ENCODE measurements at places on chromosomes 1 and 21. TPM values are rescaled to one million over a fixed set of nuclear protein-coding genes. Genes with fewer than 3 reads are reported as not detected.

Gene C1orf94
- total RNA-seq, result not detected

Gene TEX38
- total RNA-seq, result not detected

Gene C1orf141
- total RNA-seq, result not detected

Gene ECE1
- total RNA-seq, result 43.3 TPM

Gene SPRR2D
- not detected for total RNA-seq

GRCh38 chr1:81467383-81467782 lies 333.4 kb upstream of the ADGRL2 start:
- no peak for DNase-seq

- peak; percentile 45 for DNase-seq
These were observed 604.7 kb downstream of the PTPRC start for GRCh38 chr1:199243423-199244061.

- no peak for DNase-seq
These were observed 162.5 kb upstream of the JUN start for GRCh38 chr1:58946390-58946789.

DNA sequence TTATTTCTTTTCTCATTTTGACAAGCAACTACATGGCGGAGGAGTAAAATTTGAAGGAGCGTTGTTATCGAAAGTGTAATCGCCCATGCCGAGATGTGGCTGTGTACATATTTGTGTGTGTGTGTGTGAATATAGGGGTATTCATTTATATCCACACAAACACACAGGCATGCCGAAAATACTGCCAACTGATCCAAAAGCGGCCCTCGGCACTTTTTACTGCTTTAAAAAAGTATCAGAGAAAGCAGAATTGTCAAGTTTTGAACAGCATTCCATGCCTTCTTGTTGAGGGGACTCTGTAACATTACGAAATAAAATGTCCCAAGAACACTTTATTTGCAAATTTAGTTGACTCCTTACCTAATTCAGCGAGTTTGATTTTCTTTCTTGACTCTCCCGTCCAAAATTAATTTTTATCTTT lies 1.1 kb downstream of the PBX1 start:
- DNase-seq, result no peak

GRCh38 chr1:25875856-25876692 lies 566 bp upstream of the PAQR7 start:
- no peak for DNase-seq

DNA sequence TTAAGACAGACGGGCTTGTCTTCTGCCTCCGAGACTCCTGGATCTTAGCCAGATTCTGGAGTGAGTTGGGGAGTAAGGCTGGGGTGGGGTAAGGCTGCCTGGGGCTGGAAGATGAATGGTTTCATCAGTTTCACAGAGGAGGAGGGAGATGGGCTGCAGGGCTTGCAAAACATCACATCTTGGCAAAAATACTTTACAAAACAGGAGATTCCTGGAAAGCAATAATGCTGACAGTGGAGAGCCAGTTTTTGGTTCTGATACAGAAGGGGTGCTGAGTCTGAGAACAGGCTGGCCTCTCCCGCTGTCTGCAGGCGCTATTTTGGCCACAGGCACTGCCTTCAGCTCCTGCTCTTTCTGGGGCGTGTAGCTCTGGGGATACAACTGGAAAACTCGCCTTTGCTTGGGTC lies 83.4 kb upstream of the KCNE2 start:
- DNase-seq, result peak; percentile 61

DNA sequence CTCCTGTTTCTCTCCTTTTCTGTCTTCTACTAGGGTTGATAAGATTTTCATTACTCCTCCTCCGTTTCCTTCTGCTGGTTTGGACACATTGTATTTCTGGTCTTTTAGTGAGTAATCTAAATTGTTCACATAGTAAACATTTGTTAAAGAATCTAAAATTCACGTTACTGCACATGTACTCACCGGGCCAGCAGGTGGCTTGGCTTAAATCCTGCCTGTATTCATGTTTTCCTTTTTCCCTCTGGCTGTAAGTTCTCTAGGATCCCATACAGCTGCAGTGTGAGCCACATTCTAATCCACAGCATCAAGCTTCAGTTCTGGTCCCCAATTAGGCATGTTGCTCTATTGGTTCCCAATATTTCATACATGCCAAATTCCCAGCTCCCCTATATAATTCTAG lies 958.3 kb downstream of the ADGRL2 start:
- DNase-seq, result no peak

Data from left ventricle myocardium superior (tissue), 1 donor.